RPMI7951 (cell line): ENCODE measurements at places on chromosomes 12 and 14.

- DNase-seq, result no peak
Measured at GRCh38 chr12:94658931-94659330, 8.6 kb upstream of the TMCC3 start.

- no peak for DNase-seq
Measured at GRCh38 chr14:88352698-88353097, 29.6 kb upstream of the KCNK10 start.

GRCh38 chr14:24334431-24335291 lies at the start of gene ADCY4:
Gene ADCY4, minus strand, starts transcription at chr14:24335071. Its CDS starts 419 bp downstream, at chr14:24334652.
- no peak for DNase-seq

DNA sequence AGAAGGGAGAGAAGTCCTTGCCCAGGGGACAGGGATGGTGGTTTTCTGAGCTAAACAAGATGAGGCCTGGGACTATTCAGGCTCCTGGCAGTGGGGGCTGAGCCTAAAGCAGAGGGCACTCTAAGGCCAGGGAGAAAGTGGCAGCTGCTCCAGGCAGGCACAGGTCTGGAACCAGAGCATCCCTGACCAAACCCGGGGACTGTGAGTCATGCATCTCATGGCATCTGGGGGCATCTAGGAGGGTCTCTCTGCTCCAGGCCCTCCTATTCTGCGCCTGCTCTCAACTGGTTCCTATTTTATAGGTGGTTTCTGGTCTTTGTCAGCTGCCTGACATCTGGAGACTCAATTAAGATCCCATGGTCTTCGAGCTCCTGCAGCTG lies 11.6 kb downstream of the KRT7 start:
- peak; percentile 40 for DNase-seq

- no peak for DNase-seq
Measured at GRCh38 chr12:98612696-98613334, 19.3 kb downstream of the SLC25A3 start.

GRCh38 chr14:69665631-69666030 lies 54.2 kb downstream of the SUSD6 start:
- DNase-seq, result no peak

- no peak for DNase-seq
Measured at GRCh38 chr12:1662761-1663439, 28.0 kb upstream of the ADIPOR2 start.

GRCh38 chr12:52506858-52507715 lies 13.1 kb downstream of the KRT5 start:
- DNase-seq, result peak; percentile 43

GRCh38 chr12:89347325-89347829 lies 4.9 kb downstream of the DUSP6 start:
- DNase-seq, result no peak

GRCh38 chr12:24246376-24246775 lies 296.9 kb upstream of the SOX5 start:
- DNase-seq, result no peak

GRCh38 chr14:97027256-97027999 lies 230.2 kb downstream of the VRK1 start:
- DNase-seq, result no peak

DNA sequence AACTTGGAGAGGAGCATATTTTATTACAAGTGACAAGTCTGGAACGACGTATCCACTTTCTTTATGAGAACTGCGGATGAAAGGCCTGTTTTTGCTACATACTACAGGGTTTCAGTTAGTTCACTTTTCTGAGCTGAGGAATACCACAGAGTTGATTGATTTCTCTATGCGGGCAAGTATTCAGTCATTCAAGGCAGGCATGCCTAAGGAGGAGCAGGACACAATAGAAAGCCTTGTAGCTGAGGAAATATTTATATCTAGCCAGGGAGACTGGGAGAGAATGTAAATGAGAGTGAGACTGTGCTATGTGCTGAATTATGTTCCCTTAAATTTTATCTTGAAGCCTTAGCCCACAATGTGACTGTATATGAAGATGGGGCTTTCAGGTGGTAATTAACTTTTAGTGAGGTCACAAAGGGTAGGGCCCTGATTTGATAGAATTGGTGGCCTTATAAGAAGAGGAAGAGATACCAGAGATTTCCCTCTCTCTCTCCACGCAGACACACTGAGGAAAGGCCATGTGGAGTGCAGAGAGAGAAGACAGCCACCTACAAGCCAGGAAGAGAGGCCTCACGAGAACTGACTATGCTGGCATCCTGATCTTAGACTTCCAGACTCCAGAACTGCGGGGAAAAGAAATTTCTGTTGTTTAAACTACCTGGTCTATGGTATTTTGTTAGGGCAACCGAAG lies 459.0 kb upstream of the ATP2B1 start:
- peak; percentile 4 for DNase-seq

DNA sequence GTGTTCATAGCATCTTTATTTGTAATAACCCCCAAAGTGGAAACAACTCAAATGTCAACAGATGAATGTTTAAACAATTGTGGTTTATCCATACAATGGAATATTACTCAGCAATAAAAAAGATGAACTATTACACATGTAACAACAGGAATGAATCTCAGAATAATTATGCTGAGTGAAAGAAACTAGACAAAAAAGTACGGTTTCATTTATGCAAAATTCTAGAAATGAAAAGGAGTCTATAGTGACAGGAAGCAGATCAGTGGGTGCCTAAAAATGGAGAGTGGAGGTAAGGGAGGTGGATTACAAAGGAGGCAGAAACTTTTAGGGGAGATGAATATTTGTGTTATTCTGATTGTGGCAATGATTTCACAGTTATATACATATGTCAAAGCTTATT lies 4.8 kb downstream of the PRKCH start:
- DNase-seq, result no peak

DNA sequence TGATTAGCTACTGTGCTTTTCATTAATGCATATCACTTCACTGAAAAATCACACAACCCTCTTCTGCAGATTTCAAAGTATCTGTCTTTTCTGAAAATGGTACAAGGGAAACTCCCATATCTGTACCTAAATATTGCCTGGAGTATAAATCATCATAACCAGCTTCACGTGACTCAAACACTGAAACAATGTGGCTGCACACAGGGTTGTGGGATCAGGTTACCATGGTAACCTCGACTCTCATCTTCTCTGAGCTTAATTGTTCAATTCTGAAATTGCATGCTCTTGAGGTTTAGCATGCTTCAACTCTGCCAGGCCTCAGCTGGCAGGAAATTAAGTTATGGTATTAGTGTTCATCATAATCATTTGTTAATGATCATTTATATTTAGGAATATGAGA lies 77.5 kb upstream of the CPSF6 start:
- DNase-seq, result peak; percentile 7

DNA sequence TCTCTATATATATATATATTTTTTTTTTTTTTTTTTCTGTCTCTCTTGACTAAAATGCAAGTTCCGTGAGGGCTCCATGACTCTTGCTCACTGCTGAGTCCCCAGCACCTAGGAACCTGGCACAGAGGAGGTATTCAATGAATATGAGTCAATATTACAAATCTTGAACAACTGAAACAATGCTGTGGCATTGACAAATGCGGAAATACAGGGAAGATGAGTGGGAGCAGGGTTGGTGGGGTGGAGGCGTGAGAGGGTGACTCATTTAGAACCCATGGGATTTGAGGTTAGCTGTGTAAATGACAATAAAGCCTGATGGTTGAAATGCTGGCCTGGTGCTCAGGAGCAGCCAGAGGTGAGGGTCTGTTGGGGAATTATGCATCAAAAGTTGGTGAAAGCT lies 121.7 kb upstream of the FUT8 start:
- peak; percentile 90 for DNase-seq

DNA sequence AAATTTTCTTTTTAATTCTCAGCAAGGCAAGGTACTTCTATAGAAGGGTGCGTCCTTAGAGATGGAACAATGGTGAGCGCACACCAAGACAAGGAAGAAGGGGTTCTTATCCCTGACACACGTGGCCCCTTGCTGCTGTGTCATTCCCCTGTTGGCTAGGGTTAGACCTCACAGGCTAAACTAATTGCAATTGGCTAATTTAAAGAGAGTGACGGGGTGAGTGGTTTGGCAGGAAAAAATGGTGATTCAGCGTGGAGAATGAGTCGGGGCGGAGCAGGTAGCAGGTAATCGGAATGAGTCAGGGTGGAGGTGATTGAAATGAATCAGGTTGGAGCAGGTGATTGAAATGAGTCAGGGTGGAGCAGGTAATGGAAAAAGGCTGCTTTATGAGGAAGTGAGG lies 36.3 kb upstream of the HECTD1 start:
- no peak for DNase-seq

GRCh38 chr12:4308334-4308950 lies 12.6 kb upstream of the TIGAR start:
- DNase-seq, result no peak

GRCh38 chr14:73238424-73238852 lies 1.1 kb downstream of the PAPLN start:
- DNase-seq, result peak; percentile 79

DNA sequence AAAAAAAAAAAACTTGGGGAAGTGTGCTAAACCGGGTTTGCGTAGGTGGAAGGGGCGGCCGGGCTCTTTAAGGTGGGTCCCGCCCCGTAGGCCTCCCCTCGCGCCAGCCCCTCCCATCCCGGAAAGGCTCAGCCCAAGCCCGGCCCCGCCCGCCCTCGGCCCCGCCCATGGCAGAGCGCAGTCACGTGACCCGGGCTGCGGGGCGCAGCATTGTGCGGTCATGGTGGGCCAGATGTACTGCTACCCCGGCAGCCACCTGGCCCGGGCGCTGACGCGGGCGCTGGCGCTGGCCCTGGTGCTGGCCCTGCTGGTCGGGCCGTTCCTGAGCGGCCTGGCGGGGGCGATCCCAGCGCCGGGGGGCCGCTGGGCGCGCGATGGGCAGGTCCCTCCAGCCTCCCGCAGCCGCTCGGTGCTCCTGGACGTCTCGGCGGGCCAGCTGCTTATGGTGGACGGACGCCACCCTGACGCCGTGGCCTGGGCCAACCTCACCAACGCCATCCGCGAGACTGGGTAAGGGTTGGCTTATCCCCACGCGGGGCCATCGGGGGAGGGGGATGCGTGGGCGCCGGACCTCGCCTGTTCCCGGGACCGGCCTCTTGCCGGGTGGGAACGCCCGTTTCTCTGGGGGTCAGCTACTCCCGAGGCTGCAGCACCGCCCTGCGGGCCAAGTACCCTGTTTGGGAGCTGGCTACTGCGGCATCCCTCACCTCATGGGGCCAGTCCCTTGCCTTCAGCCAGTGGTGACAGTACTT lies at the start of gene PLBD2:
Gene PLBD2 (plus strand): TSS at position 207 of the 752 bp plus-strand sequence. CDS start 14 bp downstream, at position 221.
- peak; percentile 89 for DNase-seq

DNA sequence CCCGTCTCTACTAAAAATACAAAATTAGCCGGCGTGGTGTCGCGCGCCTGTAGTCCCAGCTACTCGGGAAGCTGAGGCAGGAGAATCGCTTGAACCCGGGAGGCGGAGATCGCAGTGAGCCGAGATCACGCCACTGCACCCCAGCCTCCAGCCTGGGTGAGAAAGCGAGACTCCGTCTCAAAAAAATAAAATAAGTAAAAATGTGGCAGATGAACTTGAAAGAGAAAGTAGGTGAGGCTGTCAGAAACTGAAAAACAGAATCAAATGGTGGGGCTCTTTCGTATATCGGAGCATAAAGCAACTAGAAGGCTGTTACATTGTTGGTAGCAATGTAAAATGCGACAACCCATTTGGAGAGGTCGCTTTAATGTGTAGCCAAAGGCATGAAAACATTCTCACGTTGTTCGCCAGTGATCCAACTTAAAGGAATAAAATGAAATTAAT lies 767 bp upstream of the CCNT1 start:
- DNase-seq, result no peak

- peak; percentile 56 for DNase-seq
Measured at GRCh38 chr14:34322940-34323418, 139.1 kb downstream of the SPTSSA start.

- DNase-seq, result peak; percentile 34
Measured at GRCh38 chr12:67068761-67069450, 200.3 kb upstream of the CAND1 start.

DNA sequence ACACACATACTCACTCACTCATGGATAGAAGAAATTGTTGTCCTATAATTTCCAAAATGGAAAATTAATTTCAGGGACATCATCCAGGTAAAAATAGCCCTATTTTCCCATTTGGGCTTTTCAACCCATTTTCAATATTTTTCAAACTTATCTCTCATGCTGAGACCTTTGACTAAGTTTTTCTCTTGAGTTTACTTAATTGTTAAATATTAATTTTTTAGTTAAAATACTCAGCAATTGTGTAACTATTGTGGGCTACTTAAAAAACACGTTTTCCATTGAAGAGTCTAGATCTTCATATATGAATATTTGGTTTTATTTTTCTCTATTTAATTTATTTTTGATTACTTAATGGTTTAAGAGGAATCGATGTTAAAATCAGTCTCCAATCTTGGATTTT lies 14.2 kb upstream of the TAS2R43 start:
- DNase-seq, result no peak
